ENCODE measurements at places on chromosomes 11 and 22.

DNA sequence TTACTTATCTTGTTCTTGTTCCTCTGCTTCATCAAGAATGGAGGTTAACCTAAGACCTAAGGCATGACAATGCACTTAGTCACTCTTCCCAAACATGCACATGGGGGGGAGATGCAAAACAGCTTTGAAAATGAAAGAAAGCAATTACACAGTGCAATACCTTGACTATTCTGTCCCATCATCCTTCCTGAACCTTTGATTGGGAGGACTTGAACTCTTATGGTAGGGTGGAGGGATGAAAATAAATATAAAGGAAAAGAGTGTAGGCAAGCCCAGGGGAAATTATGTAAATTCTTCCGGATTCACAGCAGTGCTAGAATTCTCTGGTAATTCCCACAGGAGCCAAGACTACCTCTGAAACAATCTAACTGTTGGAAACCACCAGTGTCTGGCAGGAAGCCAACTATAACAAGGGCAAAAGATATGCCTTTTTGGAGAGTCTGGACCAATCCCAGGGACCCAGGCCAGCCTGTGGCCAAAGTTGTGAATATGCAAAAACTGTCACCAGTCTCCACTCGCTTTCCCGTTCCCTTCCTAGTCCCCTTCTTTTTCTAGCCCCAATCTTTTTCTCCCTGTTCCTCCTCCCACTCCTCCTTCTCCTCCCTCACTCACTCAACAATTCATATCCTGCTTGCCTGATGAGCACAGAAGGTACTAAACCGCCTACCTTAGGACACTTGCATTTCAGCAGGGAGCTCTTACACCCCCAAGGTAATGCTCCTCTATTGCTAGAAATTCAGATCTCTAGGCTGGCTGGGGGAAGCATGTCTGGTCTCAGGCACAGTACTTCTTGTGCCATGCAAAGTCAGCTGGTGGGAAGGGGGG lies 2.5 kb upstream of the RCN1 start:
- peak; percentile 69 for DNase-seq

- DNase-seq = no peak
Observed at GRCh38 chr11:72584939-72585597, 89.2 kb downstream of the PDE2A start.

- DNase-seq = peak; percentile 17
Observed at GRCh38 chr11:74678591-74679512, 52.4 kb downstream of the CHRDL2 start.

DNA sequence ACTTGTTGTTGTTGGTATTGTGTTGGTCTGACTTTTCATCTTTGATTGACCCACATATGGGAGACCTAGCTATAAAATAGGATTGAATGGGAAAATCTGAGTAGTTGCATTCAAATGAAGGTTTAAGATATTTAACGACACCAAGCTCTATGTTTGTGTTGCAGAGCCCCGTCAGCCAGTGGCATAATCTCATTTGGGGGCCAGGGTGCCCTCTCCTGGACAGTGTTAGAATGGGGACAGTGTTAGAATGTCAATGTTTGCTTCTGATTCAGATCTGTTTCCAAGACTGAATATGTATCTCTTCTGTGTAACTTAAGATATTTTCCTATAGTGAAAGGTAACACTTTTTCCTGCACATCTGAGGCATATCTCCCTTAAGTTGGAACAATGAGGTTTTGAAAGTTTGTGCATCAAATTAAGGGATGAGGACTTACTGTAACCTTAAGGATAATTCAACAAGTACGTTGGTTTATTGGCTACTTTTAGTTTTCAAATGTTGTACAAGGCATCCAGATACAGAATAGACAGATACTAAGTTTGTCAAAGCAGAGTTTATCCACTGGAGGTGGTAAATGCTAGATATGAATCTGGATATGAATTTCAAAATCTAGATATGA lies 5.3 kb upstream of the OR52M1 start:
- DNase-seq = peak; percentile 39

DNA sequence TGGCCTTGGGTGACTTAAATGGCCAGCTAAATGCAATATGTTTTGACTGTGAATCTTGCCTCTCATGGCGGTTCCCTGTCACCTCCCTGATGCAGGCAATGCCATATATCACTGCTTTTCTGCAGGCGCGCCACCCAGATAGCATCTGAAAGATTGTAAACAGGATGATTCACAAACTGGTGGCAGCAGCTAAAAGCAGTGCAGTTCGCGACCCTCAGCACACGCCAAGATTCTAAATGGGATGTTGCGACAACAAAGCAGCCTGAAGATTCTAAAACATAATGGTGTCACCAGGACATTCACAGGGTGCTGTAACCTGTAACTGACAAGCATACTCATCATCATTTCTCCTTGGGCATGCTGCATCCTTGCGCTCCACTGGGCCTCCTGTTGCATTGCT lies 440.4 kb upstream of the CADM1 start:
- DNase-seq = no peak

GRCh38 chr11:86672007-86672621 lies at the start of gene ME3:
Gene ME3 (minus strand): TSS chr11:86672616.
- DNase-seq = peak; percentile 77

DNA sequence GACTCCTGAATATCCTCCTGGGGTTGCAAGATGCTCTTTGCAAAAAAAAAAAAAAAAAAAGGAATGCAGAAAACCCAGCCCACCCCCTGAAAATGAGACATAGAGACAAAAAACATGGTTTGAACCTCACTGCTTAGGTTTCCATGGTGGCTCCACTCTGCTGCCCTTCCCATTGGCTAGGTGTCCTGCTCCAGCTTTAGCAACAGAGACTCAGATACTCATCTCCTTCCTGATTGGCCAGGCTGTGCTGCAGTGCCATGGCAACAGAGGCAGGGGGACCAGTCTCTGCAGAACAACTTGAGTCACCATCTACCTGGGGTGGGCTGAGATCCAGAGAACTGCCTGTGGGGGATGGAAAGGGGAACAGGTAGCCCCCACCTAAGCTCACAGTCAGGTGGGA lies 17.4 kb upstream of the YWHAH start:
- DNase-seq = no peak

DNA sequence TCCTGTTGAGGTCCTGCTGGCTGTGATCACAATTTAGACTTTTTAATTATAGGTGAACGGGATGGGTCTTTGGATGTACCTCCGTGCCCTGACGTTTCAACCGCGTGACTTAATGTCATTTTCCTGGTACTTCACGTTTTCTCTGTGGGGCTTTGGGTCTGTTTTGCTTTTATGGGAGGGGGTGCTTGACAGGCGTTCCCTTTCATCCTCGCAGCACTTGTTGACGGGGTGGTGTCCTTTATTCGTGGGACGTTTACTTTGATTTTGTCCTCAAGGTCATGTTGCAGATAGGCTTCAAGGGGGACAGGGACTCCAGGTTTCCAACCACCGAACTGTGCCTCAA lies 994 bp downstream of the PPP6R3 start:
- DNase-seq = peak; percentile 25

- DNase-seq = peak; percentile 43
Observed at GRCh38 chr22:46829117-46829891, 66.9 kb downstream of the TBC1D22A start.

DNA sequence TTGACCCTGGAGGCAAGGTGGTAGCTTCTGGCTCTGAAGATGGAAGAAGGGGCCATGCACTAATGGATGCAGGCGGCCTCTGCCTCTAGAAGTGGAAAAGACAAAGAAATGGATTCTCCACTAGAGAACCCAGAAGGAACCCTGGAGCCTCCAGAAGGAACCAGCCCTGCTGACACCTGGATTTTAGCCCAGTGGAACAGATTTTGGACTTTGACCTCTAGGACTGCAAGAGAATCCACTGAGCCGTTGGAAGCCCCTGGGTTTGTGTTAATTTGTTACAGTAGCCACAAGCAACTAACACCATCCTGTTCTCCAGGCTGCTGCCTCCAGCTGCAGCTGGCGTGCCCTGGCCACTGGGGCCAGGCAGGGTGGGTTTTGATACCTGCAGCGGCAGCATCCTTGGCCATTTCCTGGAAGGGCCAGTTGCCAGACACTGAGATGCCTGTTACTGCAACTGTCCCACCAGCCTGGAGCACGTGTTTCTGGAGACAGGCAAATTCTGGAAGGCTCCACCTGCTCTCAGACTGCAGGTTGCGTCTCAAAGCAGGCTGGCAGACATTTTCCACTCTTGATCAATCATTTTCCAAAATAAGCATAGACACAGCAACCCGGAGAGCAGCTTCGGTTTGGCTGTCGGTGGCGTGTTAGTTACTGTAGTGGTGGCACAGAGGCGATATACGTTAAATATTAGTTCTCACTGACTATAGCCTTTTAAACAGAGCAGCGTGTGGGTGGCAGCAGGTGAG lies 76.8 kb upstream of the PARVG start:
- no peak for DNase-seq

DNA sequence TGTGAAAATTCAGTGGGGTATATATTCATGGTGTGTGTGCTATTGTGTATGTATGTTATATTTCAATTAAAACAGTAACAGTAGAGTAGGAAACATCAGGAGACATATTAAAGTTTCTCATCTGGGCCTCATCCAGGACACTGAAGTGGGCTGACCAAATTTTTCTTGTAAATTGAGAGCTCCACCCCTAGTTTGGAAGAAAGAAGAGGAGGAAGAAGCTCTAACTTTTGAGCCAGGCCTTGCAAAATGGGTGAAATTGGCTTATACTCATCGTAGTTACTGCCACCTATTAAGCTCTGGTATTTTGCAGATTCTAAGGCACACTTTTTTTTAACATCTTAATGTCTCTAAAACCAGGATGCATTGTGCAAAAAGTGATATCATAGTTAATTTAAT lies 33.7 kb downstream of the TSPAN18 start:
- DNase-seq = no peak

DNA sequence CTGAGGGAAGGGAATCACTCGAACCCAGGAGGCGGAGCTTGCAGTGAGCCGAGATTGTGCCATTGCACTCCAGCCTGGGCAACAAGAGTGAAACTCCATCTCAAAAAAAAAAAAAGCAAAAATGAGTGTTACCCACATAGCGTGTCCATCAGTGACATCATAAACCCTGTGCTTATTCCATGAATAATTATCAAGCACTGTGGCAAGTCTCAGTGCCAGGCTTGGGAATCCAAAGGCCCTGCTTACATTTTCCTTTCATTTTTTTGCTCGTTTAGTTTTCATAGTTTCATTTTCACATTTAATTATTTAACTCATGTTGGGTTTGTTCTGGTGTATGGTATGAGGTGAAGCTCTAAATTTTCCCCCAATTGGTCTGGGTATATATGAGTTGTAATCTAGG lies 46.5 kb downstream of the NEU3 start:
- no peak for DNase-seq

DNA sequence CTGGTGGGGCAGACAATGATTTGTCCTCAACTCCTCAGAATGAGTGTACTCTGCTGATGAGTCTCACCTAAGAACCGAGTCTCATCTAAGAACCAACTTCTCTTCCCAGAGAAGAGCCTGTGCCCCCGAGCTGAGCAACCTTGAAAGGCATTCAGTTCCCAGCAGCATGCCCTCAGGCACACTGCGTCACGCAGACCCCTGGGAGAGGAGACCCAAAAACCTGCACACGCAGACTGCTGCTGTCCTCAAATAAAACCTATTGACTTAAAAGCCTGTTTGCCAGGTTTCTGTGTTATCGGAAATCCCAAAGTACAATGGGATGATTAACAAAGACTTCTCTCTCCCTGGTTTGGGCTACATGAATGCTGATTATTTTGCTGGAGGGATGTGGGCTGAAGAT lies 121.2 kb downstream of the C11orf58 start:
- no peak for DNase-seq

- no peak for DNase-seq
Observed at GRCh38 chr22:25282671-25283561, 63.5 kb downstream of the CRYBB2 start.

- DNase-seq = peak; percentile 98
Observed at GRCh38 chr11:27201454-27202302, 161.1 kb downstream of the BBOX1 start.

DNA sequence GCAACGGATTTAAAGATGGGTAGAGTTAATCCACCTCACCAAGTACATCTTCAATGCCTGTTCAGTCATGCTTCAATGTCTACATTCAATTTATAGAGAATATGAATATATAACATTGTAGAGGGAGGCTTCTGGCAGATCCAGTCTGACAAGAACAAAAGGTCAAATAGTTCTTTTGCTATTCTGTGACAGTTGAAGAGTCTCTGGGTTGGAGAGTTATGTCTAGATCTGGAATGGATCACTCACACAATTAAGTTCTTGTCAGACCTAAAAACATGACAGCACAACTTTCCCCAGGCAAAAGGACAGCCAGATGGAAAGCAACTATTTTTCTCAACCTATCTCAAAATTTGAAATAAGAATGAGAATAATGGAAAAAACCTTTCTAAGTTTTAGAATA lies 15.3 kb upstream of the GAB2 start:
- DNase-seq = no peak

- no peak for DNase-seq
Observed at GRCh38 chr11:12538889-12539421, 135.3 kb upstream of the TEAD1 start.

GRCh38 chr11:42161886-42162285 lies 702.4 kb upstream of the LRRC4C start:
- DNase-seq = no peak

DNA sequence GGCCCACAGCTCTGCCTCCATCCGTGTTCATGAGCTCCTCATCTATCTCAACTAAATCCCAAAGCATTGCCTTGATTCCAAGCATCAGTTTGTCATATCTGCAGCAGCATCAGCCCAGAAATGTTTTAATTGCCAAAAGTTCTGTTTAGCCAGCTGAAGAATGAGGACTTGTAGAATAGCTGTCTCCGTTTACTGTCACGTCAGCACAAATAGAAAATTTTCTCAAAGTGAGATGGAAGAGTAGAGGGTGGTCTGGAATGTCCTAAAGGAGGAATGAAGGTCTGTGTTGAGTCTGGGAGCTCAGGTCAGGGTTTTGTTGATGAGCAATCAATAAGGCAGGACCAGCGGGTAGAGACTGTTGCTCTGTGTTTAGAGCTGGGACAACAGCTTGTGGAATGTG lies 134.9 kb upstream of the ISX start:
- no peak for DNase-seq

DNA sequence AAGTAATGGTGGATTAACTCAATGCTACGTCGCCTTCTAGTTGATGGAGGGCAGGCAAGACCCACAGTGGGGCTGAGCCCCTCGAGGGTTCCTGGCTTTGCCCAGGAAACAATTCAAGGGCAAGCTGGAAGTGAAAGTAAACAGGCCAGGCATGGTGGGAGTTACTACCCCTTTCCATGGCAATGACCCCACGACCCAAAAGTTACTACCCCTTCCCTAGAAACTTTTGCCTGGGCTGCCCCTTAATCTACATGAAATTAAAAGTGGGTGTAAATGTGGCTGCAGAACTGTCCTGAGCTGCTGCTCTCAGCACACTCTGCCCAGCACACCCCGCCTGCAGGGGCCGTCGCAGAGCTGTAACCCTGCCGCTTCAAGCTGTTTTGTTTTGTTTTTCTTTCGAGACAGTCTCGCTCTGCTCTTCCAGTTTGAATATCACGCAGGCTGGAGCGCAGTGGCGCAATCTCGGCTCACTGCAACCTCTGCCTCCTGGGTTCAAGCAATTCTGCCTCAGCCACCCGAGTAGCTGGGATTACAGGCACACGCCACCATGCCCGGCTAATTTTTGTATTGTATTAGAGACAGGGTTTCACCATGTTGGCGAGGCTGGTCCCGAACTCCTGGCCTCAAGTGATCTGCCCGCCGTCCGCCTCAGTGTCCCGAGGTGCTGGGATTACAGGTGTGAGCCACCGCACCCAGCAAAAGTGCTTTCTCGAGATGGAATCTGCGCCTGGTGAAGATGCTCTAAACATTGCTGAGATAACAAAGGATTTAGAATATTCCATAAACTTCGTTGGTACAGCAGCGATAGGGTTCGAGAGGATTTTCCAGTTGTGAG lies 5.9 kb upstream of the RNH1 start:
- DNase-seq = no peak
